ENCODE measurements at places on chromosomes 7 and 10.

DNA sequence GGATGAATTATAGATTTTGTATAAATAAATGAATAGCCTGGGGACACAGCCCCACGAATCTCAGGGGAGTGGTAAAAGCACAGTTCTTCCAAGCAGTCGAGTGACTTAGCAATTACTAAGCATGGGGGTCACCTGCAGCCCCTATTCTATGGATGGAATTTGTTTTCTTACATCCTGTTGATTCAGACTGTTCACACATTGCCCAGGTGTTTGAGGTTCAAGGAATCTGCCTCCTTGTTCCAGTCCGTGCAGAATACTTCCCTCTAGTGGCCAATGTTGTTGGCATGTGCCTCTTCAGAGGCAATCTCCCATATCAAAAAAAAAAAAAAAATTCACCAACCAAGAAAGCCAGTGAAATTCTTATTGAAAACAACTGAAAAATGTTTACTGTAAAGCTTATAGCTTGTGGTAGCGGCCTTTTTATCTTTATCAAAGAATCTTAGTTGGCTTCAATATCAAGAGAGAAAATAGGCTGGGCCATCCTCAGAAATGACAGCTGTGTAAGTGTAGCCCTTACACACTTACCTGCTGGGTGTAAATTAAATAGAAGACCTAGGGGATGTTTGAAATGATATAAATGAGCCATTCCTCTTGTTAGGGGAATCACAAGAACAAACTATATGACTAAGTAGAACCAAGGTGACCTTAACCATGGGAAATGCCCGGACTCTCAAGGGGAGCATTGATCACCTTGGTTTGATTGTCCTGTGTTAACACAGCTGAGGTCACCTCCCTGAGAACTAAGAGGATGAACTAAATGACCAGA, 7.8 kb downstream of the LIPM start:
- DNase-seq = no peak

DNA sequence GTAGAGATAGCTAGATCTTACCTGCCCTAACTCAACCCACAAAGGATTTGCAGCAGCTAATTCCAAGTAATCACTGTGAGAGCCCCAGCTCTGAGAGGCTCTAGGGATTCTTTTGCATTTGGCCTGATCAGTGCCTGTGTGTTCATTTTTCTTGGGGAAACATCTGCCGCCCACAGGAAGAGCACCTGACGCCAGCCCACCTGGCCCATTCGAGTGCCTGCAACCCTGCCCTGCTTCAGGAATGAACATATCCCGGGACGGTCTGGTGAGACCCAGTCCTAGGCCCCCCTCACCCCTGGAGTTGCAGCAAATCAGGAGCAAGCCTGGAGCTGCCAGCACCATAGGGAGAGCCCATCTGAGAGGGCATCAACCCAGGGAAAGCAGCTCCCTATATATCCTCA, 38.8 kb downstream of the GSDME start:
- no peak for DNase-seq

GRCh38 chr10:26556748-26557640, 118.9 kb downstream of the APBB1IP start:
- no peak for DNase-seq

DNA sequence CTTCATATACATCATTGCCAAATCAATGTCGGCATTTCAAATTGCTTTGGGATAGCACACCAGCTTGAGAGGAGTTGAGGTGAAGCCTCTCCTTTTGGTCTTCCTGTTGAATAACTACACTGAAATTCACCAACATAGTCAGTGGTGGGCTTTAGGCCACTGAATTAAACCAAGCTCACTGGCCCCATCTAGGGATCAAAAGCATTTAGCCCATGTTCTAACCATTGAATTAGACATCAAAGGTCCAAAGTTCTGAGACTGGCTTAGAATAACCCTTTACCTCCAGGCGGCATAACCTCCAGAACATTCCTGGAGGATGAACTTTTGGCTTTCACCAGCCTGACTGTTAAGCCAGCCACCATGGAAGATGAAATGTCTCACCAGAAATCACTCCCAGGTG, 54.6 kb downstream of the BPGM start:
- DNase-seq = no peak

- peak; percentile 51 for DNase-seq
These were observed 1.5 kb downstream of the PVRIG start for GRCh38 chr7:100221231-100221718.

DNA sequence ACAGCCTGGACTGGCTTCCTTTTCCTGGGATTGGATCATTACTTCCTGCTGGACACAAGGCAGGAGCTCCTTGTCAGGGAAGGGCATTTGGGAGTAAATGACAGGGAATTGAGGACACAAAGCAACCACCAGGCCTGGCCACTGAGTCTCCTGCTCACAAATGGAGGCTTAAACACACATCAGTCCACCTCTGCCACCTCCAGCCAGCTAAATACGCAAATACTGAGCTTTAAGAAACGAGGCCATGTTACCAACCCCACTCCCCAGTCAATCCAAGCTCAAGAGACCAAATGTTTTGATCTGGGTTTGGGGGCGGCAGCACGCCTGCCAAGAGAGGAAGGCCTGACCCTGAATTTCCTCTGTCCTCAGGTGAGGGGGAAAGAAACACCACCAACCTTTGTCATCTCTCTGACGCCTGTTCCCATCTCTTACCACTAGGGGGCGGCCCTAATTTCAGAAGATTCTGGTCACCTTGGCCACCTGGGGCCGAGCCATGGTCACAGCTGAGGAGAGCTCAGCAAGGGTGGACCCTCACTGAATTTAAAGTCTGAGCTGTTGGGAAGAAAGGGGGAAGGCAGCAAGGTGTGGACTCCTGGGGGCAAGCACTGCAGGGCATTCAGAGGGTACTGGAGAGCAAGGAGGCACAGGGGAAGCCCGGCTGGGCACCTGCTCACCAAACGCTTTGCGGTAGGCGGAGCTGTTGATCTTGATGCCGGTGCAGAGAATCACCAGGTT, 16.5 kb downstream of the AIFM2 start:
- peak; percentile 18 for DNase-seq

GRCh38 chr10:10826125-10826524, 191.5 kb upstream of the CELF2 start:
- no peak for DNase-seq

GRCh38 chr10:99775850-99776249, 6.6 kb upstream of the ABCC2 start:
- DNase-seq = no peak

- no peak for DNase-seq
These were observed 19.9 kb downstream of the CASD1 start for GRCh38 chr7:94529516-94529915.

- no peak for DNase-seq
These were observed 143.1 kb downstream of the DPP6 start for GRCh38 chr7:154195266-154195665.
